ENCODE measurements at places on chromosomes 1 and 21.

- no peak for DNase-seq
Observed at GRCh38 chr1:209510063-209510462, 73.5 kb upstream of the CAMK1G start.

DNA sequence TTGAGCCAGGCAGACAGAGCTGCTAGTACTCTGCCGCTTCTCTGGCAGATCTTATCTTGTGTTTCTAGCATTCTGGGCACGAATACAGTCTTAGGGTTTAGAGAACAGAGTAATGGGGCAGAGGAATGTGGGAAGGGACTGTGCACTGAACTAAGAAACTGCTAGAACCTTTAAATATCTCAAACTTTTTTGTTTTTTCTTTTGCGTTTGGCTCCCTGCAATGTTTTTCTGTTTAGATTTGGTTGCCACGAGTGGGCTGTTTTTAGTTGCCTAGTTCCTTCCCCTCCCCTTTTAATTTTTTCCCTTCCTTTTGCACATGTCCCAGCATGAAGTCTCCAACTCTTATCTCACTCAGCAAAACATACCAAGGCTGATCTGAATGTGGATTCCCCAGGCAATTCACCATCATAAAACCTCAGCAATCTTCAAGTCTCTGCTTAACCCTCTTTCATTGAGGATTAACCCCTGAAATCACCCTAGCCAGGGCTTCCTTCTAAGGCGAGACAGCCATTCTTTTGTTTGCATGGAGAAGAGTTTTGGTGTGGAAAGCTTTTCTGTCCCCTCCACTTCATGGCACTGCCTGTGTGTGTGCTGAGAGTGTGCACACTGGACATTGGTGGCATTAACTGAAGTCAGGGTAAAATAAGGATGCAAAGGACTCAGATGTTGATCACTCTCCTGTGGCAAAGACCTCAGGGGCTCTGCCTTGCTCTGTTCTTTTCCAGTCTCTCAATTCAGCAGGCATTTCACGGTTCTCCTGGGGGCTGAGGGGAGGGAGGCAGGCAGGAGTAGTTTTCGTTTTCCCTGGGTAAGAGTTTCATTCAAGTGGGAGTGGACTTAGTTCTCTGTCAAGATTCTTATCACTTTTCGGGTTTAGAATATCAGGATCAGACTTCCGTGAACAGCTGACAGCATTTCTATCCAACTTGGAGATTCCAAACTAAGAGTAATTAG, 2.8 kb upstream of the ATF3 start:
- DNase-seq = no peak

DNA sequence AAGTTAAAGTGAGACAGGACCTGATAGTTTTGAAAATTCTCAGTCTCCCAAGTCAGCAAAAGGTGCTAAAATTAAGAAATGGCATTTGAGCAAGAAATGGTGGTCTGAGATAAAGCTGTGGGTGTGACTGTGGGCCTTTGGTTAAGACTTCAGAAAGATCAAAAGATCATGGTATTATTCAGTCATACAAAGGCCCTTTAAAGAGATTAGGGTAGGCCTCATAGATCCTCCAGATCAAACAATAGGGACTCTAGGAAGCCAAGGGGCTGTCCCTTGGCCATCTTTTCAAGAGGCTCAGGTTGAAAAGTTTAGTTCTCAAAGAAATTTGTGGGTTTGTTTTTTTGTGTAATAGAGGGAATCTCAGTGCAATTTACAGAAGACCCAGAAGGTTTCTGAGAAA, 8.4 kb downstream of the HMGB4 start:
- DNase-seq = no peak

GRCh38 chr1:173758110-173758509, 43.3 kb downstream of the KLHL20 start:
- no peak for DNase-seq

- DNase-seq = no peak
Observed at GRCh38 chr1:25039229-25039628, 109.2 kb upstream of the RUNX3 start.

DNA sequence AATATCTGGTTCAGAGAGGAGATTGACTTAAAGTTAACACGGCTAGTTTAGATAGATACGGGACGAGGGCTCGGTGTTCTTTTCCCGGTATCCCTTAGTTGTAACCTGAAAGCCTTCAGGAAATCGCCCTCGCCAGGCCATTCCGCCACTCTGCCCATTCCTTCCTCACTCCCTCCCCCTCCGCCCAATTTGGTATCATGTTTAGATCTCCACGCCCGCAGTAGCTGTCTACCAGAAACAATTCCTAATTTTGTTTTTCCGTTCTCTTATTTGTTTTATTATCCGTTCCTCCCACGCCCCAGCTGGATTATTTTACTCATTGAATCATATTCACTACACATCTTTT, 685 bp upstream of the VAMP4 start:
- DNase-seq = no peak

GRCh38 chr1:175749075-175749474, 5.7 kb upstream of the TNR start:
- DNase-seq = no peak

- no peak for DNase-seq
Observed at GRCh38 chr1:56183151-56183550, 396.2 kb downstream of the PLPP3 start.

DNA sequence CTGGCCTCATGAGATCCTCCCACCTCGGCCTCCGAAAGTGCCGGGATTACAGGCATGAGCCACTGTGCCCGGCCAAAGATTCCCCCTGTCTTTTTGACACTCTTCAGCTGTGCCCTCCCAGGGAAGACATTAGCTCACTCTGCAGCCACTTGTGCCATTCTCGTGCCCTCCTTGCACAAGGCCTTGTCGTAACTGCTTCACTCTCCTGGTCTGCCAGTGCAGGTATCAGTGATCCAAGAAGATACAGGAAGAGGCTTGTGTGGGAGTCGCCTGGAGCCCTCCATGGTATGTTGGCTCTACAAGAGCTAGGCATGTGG, 22.0 kb upstream of the WDR26 start:
- DNase-seq = no peak

DNA sequence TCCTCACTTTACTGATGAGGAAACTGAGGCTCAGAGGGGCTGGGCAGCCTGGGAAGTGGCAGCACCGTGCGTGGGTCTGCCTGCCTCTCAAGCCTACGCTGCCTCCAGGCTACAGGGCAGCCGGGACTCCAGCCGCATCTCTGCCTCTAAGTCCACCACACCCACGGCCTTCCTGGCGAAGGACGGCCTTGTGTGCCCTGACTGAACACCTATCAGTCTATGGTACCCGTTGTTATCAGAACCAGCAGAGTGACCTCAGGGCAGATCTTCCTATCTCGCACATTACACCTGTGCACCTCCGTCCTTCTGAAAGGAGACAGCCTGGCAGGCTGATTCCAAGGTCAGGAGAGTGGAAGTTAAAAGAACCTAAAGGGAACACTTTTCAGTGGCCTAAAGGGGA, 35.7 kb upstream of the SLC30A1 start:
- DNase-seq = no peak

DNA sequence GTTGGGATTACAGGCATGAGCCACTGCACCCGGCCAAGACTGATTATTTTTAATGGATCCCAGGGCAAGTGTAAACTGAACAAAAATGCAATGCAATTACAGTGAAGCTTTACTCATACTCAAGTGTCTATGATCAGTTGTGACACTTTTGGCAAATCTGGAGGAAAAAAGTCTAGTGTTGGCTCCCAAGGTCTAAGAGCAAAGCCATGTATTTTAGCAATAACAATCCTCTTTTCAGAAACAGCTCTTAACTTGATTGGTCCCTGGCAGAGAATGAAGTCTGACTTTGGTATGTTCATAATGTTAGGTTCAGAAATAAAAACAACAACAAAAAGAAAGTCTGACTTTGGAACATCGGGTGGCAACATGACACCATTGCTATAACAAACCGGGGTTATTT, 40.2 kb upstream of the C1orf53 start:
- DNase-seq = no peak

GRCh38 chr1:243270097-243270864, 14.4 kb downstream of the SDCCAG8 start:
- DNase-seq = no peak

DNA sequence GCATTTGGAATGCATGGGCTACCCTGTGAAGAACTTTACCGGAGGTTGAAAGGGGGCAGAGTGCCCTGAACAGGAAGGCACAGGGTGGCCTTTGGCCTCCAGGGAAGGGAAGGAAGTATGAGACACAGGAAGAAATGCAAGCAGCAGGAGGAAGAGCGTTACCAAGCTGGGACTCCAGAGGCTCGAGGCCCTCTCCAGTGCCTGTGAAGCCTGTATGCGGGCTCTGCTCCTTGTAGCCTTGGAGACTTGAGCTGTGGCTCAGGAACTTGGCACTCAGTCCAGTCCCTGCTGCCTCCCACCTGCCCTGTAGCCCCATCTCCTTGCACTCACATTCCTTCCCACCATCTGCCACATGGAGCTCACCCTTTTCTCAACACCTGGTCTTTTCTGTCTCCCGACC, 33.5 kb upstream of the RNF19B start:
- DNase-seq = no peak

GRCh38 chr1:42163114-42163513, 1.4 kb downstream of the GUCA2A start:
- no peak for DNase-seq

GRCh38 chr1:27044613-27045151, 32.0 kb upstream of the TENT5B start:
- DNase-seq = peak; percentile 97

DNA sequence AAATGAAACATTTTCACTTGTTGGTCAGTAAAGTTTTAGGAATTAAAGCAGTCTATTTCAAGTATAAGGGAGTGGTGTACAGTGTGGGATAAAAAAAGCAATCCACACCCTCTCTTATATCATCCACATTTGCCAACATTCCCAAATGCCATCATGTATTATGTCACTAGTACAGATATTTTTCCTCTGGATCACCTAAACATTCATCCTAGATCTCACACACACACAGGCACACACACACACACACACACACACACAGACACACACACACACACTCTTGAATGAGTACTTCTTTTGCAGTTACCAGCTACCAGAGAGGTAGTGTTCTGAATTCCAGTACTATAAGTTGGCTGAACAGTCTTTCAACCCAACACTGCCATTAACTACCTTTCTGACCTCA, 1369.1 kb upstream of the ADGRL4 start:
- DNase-seq = no peak

GRCh38 chr1:64357422-64357821, 112.5 kb upstream of the CACHD1 start:
- no peak for DNase-seq

DNA sequence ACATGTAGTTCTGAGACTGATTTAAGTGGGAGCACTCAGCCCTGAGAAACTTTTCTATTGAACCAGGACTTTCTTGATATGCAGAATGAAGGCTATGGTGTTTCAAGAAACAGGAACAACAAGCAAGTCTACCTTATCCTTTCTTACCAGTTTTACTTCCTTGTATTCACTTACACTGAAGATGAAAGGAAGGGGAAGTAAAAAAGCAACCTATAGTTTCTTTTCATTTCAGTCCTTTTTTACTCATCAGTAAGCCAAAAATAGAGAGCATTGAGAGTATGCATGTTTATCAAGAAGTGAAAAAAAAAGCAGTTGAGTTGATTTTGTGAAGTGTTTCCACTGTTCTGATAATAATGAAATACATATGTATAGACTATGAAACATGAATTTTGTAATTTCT, 1010.3 kb downstream of the AMY1C start:
- no peak for DNase-seq

GRCh38 chr1:68317543-68317942, 85.2 kb upstream of the WLS start:
- DNase-seq = no peak

GRCh38 chr1:34831721-34832246, 27.8 kb downstream of the SMIM12 start:
- no peak for DNase-seq

DNA sequence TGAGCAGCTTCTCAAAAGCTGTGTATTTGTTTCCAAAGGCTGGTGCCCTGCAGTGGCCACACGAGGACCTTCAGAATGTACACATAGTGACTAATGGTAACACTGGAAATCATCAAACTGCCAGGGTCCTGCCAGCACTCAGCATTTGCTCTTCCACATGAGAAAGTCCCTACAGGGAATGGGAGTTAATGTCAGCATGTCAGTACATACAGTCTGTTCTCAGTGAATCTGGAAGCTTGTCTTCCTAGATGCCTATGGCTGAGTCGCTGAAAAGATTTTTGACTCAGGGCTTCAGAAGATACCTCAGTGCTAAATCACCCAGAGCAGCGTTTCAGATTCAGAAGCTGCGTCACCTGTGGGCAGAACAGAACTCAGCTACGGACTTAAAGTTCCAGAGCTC, 108.2 kb downstream of the CDC7 start:
- no peak for DNase-seq

- DNase-seq = no peak
Observed at GRCh38 chr1:206012086-206012859, 9.1 kb upstream of the RAB7B start.

GRCh38 chr21:41706263-41706639, 60.6 kb downstream of the RIPK4 start:
- no peak for DNase-seq

DNA sequence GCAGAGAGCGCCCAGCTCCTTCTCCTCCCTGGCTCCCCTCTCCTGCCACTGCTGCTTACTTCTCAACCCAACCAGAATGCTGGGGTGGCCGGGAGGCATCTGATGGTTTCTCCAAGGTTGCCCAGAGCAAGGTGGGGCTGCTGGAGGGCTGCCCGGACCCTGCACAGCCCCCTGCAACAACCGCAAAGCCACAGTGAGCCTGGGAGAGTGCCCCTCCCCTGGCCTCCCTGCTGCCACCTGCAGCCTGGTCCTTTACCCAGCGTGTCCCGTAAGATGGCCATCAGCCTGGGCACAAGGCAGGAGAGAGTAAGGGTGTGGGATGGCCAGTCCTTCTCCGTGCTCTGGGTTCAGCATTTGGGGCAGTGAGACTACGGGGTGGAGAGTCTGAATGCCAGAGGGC, 17.0 kb downstream of the MX2 start:
- DNase-seq = no peak

DNA sequence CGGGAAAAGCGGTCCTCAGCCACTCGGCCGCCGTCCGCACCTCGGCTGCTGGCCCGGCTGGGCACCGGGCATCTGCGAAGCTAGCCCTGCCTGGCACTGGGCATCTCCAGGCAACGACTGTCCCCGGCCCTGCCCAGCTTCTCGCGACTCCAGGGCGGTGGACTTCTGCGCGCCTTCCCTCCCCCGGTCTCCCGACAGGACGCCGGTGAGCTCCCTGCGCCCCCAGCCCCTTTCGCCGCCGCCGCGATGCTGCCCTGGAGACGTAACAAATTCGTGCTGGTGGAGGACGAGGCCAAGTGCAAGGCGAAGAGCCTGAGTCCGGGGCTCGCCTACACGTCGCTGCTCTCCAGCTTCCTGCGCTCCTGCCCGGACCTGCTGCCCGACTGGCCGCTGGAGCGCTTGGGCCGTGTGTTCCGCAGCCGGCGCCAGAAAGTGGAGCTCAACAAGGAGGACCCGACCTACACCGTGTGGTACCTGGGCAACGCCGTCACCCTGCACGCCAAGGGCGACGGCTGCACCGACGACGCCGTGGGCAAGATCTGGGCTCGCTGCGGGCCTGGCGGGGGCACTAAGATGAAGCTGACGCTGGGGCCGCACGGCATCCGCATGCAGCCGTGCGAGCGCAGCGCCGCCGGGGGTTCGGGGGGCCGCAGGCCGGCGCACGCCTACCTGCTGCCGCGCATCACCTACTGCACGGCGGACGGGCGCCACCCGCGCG, 514 bp downstream of the FAM43B start:
- no peak for DNase-seq

- DNase-seq = no peak
Observed at GRCh38 chr21:37087188-37087587, 14.1 kb downstream of the TTC3 start.

All from stimulated activated CD4-positive, alpha-beta T cell treated with anti-CD3 and anti-CD28 coated beads, Interleukin-2, amount 100 ng/mL, for 48 hours (primary cell).